Activated CD4-positive, alpha-beta T cell treated with anti-CD3 and anti-CD28 coated beads, Interleukin-2, amount 10 ng/mL, durations not matched to agents 7 days and 5 days (primary cell): ENCODE measurements at places on chromosomes 2 and 18. TPM values are rescaled to one million over a fixed set of nuclear protein-coding genes. Genes with fewer than 3 reads are reported as not detected.

AMER3 gene
- not detected for total RNA-seq

SLC30A3 gene
- total RNA-seq = 0.45 TPM

DNA sequence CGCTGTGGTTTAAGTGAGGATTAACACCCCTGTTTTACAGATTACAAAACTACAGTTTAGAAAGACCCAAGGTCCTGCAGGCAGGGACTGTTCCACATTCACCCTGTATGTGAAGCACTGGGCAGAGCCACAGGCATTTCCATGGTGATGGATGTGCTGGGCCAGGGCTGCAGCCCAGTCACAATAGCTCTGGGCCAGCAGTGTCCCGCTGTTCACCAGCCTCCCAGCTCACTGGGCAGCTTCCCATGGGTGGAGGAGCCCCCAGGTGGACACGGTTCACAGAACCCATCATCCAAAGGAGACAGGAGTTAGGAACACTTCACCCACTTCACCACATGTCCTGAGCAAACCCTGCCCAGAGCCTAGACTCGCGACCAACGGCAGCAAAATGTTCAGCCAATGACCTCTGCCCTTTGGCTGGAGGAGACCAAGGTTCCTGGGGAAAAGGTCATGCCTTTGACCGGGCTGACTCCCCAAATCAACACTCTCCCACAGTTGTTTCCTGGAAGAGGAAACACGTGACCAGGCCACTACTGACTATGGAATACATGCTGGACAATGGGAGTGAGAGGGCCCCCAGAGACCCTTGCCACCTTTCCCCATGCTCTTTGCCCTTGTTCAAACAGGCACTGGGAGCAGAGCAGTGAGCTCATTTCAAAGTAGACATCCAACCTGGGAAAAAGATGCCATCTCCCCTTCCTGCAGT lies 28.0 kb upstream of the SLC35F6 start:
- H3K27me3 ChIP-seq = no peaks in the 10 kb centered on the region
- H3K4me3 ChIP-seq = no peak overlapping the region
- no peak overlapping the region for H3K27ac ChIP-seq
- H3K36me3 ChIP-seq = no peaks in the 10 kb centered on the region

DNA sequence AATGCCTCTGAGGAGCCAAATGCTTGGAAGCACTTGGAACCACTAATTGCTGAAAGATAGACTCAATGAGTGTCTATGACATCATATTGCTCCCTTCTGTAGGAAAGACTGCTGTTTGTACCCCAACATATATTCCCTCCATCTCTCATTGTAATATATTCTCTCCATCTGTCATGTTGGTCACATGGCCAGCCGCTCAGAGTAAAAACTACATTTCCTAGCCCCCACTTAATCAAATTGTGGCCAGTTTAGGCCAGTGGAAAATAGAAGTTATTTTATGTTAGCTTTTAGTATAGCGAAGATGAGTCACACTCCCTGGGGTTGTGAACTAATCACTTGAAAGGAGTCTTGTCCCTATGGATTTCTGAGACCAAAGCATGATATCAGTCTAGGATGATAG lies 160.2 kb downstream of the HNMT start:
- H3K4me3 ChIP-seq = no peak overlapping the region
- no peaks in the 10 kb centered on the region for H3K27me3 ChIP-seq
- H3K27ac ChIP-seq = no peak overlapping the region
- H3K36me3 ChIP-seq = no peaks in the 10 kb centered on the region
- no peaks in the 10 kb centered on the region for H3K4me1 ChIP-seq

- DNase-seq = peak; percentile 42
- H3K4me1 ChIP-seq = peaks cover 78% of the 10 kb centered on the region
- H3K27me3 ChIP-seq = no peaks in the 10 kb centered on the region
- H3K27ac ChIP-seq = peak overlapping the region; percentile 94
- H3K4me3 ChIP-seq = peak overlapping the region; percentile 59
These were observed 129.1 kb downstream of the ARHGAP15 start for GRCh38 chr2:143258126-143258892.

DNA sequence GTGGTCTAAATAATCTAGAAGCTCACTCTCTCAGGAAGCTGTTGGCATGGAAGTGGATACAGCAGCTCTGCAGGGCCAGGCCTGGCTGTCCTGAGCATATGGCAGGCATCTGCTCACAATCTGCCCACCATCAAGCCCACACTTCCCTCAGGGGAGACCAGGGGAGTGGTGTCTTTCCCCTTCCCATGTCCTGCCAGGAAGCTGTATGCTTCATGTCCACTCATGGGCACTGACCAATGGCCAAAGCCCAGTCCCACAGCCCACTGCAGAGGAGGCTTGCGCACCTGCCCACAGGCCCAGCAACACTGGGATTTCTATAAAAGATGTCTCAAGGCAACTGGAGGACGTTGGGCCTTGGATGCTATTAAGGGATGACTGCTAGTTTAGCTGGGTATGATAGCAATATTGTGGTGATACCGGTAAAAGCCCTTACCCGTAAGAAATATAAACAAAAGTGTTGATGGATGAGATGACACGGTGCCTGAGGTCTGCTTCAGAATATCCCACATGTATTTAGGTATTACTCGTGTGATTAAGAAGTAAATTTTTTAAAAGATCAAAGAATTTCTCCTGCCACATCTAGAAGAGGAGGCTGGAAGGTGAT lies 106.7 kb upstream of the CTDP1 start:
- DNase-seq = no peak
- no peak overlapping the region for H3K4me3 ChIP-seq
- peaks cover 17% of the 10 kb centered on the region for H3K36me3 ChIP-seq
- H3K27ac ChIP-seq = no peak overlapping the region
- no peaks in the 10 kb centered on the region for H3K27me3 ChIP-seq

DNA sequence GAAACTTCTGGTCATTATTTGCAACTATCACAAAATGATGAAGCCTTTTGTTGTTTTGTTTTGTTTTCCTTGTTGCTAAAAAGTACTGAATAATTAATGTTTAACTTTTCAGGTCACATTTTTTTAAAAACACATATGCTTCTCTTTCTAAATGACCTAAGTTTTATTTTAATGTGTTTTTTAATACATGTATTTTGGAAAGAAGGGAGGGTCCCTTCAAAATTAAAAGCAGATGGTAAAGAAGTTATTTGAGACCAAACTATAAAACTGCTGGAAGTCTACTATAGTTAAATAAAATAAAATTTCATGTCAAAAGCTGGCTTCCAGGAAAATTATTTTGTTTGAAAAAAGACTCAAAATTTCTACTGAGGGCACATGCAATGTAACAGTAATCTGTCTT lies 39.5 kb upstream of the ASNSD1 start:
- peaks cover 9% of the 10 kb centered on the region for H3K4me1 ChIP-seq
- DNase-seq = no peak
- no peaks in the 10 kb centered on the region for H3K36me3 ChIP-seq
- no peak overlapping the region for H3K27ac ChIP-seq
- H3K27me3 ChIP-seq = no peaks in the 10 kb centered on the region
- no peak overlapping the region for H3K4me3 ChIP-seq

GRCh38 chr2:196473617-196474016 lies 165.9 kb upstream of the CCDC150 start:
- H3K27ac ChIP-seq = no peak overlapping the region
- no peak overlapping the region for H3K4me3 ChIP-seq
- no peak for DNase-seq
- H3K4me1 ChIP-seq = no peaks in the 10 kb centered on the region

GRCh38 chr2:208033701-208034502 lies 8.6 kb upstream of the PLEKHM3 start:
- no peak overlapping the region for H3K27ac ChIP-seq
- H3K4me1 ChIP-seq = no peaks in the 10 kb centered on the region
- no peak overlapping the region for H3K4me3 ChIP-seq
- DNase-seq = peak; percentile 38
- H3K27me3 ChIP-seq = peaks cover 4% of the 10 kb centered on the region

GRCh38 chr18:47603158-47603557 lies 327.3 kb downstream of the SMAD2 start:
- no peaks in the 10 kb centered on the region for H3K4me1 ChIP-seq
- H3K27me3 ChIP-seq = no peaks in the 10 kb centered on the region
- no peaks in the 10 kb centered on the region for H3K36me3 ChIP-seq
- no peak overlapping the region for H3K27ac ChIP-seq
- H3K4me3 ChIP-seq = no peak overlapping the region
- no peak for DNase-seq

DNA sequence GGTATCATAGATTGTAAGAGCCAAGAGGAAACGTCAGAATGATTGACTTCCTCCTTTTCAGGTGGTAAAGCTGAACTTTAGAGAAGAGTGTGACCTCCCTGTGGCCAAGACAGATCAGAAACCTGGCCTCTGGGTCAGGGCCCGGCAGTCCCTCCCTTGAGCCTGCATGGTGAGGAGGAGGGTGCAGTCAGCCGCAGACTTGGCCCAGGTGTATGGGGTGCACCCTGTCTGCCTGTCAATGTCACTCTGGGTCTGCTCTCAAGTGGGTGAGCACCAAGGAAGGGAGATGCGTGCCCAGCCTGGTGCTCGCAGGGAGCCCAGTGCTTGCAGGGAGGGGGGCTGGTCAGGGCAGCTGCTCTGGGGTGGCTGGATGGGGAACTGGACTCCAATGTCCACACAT lies 134.4 kb upstream of the SNTG2 start:
- H3K36me3 ChIP-seq = no peaks in the 10 kb centered on the region
- H3K27ac ChIP-seq = no peak overlapping the region
- no peaks in the 10 kb centered on the region for H3K4me1 ChIP-seq
- no peak overlapping the region for H3K4me3 ChIP-seq
- no peak for DNase-seq
- no peaks in the 10 kb centered on the region for H3K27me3 ChIP-seq

DNA sequence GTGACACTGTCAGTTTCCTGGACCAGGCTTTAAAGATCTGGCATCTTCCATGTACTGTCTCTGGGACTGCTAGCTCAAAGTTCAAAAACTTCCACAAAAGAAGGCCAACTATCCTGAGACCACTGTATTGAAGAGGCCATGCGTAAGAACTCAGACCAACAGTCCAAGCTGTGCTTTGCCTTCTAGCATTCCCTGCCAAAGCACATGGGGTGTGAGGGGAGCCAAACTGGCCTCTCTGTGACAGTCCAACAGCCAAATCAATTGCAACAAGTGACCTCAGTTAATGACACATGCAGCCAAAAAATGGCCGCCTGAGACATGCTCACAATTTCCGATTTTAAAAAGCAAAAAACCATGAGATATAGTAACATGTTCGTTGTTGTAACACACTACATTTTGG lies 160.3 kb upstream of the CDH19 start:
- H3K4me3 ChIP-seq = no peak overlapping the region
- no peaks in the 10 kb centered on the region for H3K27me3 ChIP-seq
- H3K4me1 ChIP-seq = no peaks in the 10 kb centered on the region
- DNase-seq = no peak

GRCh38 chr2:44063033-44063432 lies 67.2 kb upstream of the LRPPRC start:
- H3K27me3 ChIP-seq = no peaks in the 10 kb centered on the region
- no peak overlapping the region for H3K27ac ChIP-seq
- no peak for DNase-seq
- no peaks in the 10 kb centered on the region for H3K4me1 ChIP-seq
- H3K36me3 ChIP-seq = no peaks in the 10 kb centered on the region

DNA sequence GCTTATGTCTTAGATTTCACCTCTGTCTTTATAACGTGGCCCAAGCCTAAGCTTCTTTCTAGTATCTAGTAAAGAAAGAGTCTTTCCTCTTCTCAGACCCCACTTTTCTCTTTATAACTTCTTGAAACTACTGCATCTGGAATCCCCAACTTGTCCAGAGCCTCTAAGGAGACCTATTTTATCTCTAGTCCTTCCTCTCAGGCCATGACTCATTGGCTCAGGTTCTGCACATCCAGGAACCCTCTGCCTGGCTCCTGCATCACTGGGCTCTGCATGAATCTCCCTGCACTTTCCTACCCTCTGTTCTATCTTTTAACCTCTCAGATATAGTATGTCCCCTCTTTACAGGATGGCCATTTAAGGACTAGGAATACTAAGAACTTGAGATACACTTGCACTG lies 124.7 kb downstream of the DNAH6 start:
- H3K4me3 ChIP-seq = no peak overlapping the region
- peaks cover 24% of the 10 kb centered on the region for H3K36me3 ChIP-seq
- no peak for DNase-seq
- H3K27ac ChIP-seq = no peak overlapping the region
